ENCODE measurements at places on chromosomes 7 and 10.

GRCh38 chr7:106114716-106115383, 2.7 kb upstream of the SYPL1 start:
- DNase-seq = no peak

- no peak for DNase-seq
Observed at GRCh38 chr10:54402576-54402975, 398.5 kb downstream of the PCDH15 start.

GRCh38 chr10:62399211-62399610, 25.0 kb downstream of the ZNF365 start:
- DNase-seq = no peak

GRCh38 chr7:84389242-84389641, 194.7 kb upstream of the SEMA3A start:
- no peak for DNase-seq

DNA sequence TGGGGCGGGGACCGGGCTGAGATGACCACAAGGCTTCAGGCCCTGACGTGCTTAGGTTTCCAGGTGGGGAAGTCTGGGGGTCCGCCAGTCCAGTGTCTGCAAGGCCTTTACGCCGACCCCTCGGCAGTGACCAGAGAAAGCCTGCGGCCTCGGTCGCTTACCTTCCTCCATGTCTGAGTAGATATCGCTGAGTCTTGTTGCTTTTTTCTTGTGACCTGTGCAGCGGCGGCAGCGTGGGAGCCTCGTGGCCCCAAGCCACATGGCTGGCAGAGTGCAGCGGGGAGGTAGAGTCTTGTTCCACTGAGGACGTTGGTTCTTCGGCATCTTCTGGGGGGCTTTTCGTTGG, 329 bp downstream of the NOLC1 start:
- DNase-seq = no peak

DNA sequence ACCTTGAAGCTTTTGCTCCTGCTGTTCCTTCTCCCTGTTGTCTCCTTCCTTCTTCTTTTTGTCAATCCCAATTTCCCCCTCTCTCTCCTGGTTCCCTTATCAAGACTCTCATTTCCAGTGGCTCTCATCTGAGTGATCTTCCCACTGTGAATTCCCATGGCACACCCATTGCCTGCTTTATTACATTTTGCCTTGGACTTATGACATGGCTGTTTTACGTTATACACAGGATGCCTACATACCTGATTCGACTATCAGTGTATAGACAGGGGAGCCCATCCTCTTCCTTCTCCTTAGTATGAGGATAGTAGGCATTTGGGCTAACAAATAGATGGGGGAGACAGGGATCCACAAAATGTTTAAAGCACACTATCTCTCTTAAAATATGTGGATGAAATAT, 39.9 kb upstream of the EFCAB10 start:
- DNase-seq = no peak

GRCh38 chr7:18198868-18199267, 171.2 kb upstream of the PRPS1L1 start:
- DNase-seq = no peak

- no peak for DNase-seq
Observed at GRCh38 chr7:130844811-130845580, 111.0 kb upstream of the KLF14 start.

GRCh38 chr10:97759158-97759887, 12.5 kb downstream of the SFRP5 start:
- DNase-seq = no peak

- no peak for DNase-seq
Observed at GRCh38 chr7:101465576-101466196, 103.0 kb downstream of the COL26A1 start.

DNA sequence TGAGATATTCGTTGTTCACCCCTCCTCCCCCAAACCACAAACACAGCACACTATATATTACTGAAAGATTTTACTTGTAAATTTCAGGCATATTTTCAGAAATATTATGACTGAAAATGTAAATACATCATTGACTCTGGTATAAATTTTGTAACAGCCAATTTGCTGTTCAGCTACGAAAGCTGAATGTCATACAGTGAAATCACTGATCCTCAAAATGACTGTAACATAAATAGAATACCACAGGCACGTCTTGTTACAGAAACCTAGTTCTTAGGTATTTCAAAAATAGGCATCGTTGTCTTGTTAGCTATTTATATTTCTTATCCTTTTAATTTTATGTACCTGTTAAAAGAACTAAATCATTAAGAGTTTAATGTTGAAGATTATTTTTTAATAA, 15.1 kb downstream of the TRUB1 start:
- DNase-seq = no peak

- DNase-seq = no peak
Observed at GRCh38 chr10:113520690-113521474, 32.0 kb upstream of the HABP2 start.

DNA sequence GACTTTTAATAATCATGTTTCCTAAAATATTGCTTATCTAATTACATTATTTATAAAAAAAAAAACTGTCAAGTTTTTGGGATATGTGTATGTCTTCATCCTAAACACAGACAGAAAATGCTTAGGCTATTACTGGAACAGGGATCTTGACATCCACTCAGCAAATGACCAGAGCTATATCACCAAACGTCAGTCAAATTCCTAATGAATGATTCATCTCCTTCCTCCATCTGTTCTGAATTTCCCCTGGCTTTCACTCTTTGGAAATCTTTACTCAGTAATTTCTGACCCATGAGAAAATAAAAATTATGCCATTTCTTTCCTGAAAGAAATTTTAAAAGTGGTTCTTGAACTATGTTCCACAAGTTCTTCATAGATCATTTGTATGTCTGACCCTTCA, 552.4 kb upstream of the KCND2 start:
- DNase-seq = no peak

DNA sequence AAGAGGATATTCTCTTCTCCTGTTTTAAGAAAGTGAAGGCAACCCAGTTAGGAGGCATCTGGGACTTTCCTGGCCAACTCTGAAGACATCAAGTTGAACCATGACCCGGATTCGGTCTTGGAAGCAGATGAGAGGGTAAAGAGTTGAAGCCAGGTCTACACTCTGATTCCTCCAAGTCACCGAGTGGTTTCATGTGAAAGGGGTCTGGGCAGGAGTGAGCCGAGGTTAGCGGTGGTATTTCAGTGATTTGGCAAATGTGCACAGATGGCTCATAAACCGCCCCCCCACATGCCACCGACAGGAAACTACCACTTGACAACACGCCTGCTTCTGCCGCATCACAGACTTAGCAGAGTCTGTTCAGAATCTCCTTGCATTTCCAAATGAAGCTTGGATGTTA, 11.4 kb upstream of the REPIN1 start:
- DNase-seq = peak; percentile 26

GRCh38 chr10:124554085-124554858, 92.6 kb downstream of the LHPP start:
- no peak for DNase-seq

GRCh38 chr10:104498347-104499081, 142.6 kb upstream of the SORCS3 start:
- no peak for DNase-seq

DNA sequence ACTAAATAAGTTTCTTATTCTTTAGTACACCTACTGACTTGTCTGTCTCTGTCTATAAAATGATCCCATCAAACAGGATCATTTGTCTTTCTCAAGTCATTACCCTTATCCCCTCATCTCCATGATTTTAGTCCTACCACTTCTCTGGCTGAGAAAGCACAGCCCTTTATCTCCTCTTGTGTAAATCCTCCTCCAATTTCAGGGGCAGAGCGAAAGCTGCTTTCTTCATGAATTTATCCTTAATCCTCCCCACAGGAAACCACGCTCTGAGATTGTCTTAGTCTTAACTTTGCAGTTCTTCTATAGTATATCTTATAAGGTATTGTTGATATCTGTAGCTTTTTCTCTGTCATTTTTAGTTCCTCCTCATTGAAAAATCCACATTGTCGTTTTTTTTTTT, 239.7 kb upstream of the PLXDC2 start:
- DNase-seq = no peak
